Calu3 (cell line): ENCODE measurements at places on chromosomes 5 and 9.

DNA sequence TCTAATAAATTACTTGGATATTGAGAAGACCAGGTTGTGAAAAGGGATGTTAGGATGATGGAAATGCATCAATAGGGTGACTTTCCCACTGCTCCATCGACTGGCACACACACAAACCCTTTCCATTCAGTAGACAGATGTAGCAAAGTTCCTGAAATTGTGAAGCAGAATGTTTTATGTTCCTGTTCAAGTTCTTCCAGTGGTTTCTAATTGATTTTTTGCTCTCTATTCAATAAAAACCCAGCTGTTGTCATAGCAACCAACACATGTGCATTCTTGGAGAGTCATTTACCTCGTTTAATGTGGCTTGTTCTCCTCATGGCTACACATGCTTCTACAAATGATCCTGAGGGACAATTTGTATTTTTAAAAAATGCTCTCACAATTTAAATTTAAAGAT is 244.6 kb downstream of the RAB3C start:
- no peak for DNase-seq

DNA sequence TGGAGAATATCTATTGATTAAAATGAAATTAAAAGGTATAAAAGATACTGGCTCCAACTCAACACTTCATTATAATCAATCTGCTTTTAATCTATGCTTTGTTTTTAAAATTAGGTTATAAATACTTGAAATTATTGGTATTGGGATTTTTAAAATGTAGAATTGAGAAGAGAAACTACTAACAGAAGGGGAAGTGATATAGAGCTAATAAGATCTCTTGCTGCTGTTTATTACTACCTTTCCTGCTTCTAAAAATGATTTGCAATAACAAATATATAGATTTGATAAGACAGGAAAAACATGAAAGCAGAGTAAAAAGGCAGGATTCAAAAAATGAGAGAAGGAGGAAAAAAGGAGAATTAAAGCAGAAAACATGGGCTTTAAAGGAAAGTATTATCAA is 209.3 kb upstream of the NREP start:
- DNase-seq = no peak

- DNase-seq = no peak
Measured at GRCh38 chr9:137068539-137069507, 1.5 kb downstream of the SAPCD2 start.

- DNase-seq = no peak
Measured at GRCh38 chr9:133221177-133221809, 12.2 kb upstream of the OBP2B start.

DNA sequence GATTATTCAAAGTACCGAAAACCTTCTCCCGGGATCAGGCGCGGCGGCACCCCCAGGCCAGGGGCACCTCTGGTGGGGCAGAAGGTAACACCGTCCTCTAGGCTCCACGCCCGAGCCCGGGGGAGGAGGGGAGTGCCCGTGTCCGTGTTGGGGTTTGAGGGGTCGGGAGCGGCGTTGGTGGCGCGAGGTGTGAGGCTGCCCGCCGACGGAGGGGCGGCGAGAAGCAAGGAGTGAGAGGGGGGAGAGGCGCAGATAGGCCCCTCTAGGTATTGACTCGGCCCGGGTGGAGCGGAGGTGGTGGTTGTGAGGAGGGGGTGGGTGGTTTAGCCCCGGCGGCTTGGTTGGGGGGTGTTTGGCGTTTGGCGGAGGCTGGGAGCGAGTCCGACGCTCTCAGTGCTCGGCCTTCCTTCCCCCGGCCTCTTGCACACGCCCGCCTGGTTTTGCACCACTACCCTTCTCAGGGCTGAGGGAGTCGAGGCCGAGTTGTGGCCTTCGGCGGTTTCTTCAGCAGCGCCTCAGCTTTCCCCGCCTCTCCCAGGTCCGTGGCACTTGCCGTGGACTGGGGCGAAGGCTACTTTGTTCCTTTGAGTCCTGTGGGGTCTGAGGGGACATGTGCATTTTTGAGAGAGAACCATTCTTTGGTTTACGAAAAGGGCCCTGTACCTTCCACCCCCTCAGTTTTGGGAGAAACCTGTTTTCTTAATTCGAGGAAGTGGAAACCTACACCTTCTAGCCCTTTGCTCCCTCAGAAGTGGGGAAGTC is 450 bp downstream of the GPBP1 start:
- peak; percentile 31 for DNase-seq

DNA sequence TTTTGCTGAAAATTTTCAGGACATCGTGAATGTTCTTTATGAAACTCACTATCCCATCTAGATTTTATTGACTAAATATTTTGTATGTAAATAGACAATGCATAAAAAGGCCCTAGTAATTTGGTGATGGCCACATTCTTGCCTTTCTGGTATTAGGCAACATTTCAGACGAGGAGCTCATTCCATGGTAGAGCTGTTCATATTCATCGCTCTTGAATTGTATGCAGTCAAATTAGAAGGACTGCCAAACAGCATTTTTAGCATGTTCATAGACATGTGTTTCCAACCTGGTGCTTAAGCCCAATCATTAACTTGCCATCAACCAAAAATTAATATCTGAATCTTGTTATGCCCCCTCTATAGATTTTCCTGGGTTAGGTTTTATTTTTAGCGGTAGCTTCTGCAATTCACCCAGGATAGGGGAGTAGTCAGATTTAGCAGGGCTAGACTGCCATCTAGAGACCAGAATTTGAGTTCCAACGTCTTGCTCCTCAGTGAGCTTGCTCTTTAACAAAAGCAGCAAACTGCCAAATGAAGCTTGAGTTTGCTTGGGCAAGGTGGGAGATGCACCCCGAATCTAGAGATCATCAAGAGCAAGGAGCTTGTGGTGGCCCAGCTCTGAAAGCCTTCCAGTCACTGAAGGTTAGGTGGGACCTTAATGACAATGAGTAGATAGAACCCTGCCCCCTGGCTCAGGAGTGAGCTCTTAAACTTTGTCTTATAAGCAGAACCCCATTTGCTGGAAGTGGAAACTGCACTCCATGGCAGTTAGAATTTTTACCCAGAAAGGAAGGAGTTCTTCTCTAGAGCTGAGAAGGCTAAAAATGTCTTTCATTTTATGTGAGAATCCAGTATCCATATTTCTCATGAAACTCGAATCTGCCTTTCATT is 456.2 kb downstream of the RASEF start:
- DNase-seq = peak; percentile 48

DNA sequence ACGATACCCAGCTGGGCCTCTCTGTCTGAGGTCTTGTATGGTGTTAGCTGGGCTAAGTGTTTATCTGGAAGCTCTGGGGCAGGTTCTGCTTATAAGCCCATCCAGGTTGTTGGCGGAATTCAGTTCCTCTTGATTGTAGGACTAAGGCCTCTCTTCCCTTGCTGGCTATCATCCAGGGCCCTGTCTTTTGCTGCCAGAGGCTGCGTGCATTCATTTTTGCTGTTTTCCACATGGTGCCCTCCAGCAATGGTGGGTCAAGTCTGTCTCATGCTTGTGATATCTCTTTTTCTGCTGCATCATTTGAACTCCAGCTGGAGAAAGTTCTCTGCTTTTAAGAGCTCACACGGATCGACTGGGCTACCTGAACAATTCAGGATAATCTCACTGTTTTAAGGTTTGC is 105.7 kb upstream of the ZNF618 start:
- no peak for DNase-seq

DNA sequence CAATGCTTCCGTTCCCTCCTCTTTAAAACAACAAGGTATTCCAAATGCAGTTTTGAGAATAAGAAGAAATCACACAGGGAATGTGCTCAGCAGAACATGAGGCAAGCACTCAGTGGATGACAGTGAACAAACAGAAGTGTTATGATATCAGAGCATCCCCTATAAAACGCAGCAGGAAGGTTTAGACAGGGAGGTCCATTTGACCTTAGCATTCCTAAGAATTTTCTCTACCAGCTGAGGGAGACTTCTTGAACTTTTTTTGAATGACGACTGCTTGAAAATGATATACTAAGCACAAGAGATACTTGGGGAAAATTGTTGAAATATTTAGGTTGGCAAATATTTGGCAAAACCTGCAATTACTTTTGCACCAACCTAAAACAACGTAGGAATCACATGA is 3.9 kb downstream of the AMACR start:
- DNase-seq = no peak

GRCh38 chr9:7093040-7093439 is 335.3 kb downstream of the KDM4C start:
- no peak for DNase-seq

DNA sequence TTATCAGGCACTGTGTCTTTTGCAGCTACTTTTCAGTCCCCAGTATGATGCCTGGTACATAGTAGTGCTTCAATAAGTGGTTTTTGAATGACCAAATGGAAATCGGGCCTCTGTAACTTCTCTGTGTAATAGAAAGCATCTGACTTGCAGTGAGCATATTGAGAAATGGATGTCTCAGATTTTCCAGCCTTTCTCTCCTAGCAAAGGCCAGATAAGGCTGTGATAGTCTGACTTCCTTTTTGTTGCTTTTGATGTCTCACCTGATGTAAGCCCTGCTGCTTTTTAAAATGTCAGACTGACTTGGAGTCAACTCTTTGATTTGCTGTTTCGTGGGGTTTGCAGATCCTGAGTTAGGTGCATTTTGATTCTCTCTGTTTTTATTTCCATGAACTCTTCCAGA is 590.0 kb upstream of the ZNF608 start:
- DNase-seq = no peak

GRCh38 chr5:11361768-11362167 is 542.5 kb downstream of the CTNND2 start:
- DNase-seq = no peak

- DNase-seq = no peak
Measured at GRCh38 chr5:160926428-160926827, 74.4 kb upstream of the ATP10B start.

DNA sequence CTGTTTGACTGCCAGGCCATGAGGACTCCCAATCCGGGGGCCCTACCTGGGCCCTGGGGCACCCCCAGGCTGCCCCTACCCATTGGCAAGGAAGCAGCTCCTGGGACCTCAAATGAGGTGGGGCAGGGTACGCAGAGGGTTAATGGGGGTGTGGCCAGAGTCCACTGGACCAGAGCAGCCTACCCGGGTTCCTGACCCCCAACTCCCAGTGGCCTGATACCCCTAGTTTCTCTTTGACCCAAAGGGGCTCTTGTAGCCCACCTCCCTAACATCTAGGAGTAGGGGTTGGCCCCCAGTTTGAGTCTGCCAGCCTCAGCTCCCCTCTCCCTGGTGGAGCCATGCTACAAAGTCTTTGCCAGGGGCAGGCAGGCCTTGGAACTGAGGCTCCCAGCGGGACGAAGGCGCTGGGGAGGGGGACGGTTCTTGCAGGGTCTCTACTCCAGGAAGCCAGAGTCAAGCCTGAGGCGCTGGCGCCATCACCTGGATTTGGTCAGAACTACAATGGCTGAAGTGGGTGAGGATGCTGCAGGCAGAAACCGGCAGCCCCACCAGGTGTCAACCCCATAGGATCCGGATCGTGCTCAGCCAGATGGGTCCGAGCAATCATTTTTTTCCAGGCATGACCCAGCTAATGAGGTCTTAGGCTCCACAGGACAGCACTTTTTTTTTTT is 8.4 kb upstream of the CERCAM start:
- DNase-seq = peak; percentile 61

DNA sequence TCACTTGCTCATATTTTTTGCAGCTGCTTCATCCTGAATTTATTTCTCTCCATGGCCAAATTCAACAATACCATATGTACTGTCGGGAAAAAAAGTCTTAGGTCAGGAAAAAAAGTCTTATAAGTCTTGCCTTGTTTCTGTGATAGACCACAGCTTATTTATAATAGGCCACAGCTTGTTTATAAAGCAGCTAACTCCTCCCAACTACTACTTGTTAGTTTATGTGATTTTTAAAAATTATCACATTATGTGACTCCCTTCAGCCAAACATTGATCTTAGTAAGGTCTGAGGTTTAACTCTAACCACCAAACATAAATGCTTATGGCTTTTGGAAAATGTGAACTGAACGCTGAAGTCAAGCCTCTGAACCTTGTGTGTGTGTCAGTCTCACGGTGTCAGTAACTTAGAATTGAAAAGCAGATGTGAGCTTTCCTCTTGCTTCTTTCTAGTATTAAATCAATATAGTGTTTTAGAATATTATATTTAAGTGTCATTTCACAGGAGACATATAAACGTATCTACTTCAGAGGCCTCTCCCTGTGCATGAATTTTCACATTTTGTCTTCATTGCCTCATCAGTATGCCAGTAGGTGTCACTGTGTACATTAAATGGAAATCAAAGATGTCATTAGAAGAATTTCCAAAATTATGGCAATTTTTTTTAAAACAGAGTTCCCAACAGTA is 51.3 kb downstream of the SNX24 start:
- DNase-seq = no peak

DNA sequence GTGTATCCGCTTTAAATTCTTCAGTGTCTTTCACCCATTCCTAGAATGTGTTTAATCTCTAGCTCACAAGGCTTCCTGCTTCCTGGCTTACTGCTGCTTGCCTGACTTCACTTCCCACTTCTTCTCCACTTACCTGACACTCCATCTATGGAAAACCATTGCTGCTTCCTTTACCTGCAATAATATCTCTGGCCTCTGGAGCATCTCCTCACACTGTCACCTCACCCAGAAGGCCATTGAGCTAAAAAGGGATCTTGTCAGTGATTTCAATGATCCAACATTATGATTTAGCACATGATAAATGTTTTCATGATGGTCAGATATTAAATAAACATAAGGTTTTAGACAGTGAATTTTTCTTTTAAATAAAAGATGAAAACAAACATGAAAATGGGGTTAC is 281.1 kb downstream of the MRPS30 start:
- DNase-seq = no peak

GRCh38 chr5:10624206-10624605 is 60.3 kb downstream of the ANKRD33B start:
- no peak for DNase-seq

DNA sequence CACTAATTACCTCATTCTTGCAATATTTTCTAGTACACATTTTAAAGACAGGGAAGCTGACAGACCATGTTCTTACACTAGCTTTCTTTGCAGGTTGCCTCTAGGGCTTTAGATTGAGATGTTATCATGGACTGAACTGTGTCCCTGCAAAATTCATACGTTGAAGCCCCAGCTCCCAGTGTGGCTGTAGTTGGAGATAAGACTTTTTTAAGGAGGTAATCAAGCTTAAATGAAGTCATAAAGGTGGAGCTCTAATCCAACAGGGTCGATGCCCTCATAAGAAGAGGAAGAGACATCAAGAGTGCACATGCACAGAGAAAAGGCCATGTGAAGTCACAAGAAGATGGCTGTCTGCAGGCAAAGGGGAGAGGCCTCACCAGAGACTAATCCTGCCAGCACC is 471.2 kb upstream of the ACTBL2 start:
- DNase-seq = no peak

DNA sequence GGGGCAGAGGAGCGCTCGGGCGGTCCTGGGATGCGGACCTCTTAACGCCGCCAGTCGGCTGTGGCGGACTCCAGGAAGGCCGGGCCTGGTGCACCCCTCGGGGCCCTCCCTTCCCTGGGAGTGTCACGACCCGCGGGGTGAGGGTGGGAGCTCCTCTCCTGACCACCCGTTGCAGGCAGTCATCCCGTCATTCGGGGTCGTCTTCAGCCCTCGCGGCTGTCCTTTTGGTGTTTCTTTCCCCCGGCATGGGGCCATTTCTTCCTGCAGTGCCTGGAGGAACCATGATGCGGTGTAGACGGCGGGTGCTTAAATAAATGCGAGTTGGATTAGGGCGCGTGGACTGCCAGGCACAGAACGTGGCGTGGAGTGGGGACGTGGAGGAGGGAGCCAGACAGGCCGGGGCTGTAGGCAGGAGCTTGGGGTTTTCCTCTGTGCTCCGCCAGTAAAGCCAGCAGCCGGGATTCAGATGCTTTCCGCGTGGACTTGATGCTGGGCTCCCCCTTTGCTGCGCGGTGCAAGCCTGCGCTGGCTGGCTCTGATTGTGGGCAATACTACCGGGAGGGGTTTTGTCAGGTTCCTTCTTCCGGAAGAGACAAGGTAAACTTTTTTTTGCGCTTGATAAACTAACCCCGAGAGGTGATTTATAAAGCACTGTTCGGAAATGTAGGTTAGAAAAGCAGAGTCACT is 868 bp downstream of the KDM4C start:
- peak; percentile 34 for DNase-seq
